ENCODE measurements at places on chromosomes 4 and X. TPM values are rescaled to one million over a fixed set of nuclear protein-coding genes. Genes with fewer than 3 reads are reported as not detected.

DNA sequence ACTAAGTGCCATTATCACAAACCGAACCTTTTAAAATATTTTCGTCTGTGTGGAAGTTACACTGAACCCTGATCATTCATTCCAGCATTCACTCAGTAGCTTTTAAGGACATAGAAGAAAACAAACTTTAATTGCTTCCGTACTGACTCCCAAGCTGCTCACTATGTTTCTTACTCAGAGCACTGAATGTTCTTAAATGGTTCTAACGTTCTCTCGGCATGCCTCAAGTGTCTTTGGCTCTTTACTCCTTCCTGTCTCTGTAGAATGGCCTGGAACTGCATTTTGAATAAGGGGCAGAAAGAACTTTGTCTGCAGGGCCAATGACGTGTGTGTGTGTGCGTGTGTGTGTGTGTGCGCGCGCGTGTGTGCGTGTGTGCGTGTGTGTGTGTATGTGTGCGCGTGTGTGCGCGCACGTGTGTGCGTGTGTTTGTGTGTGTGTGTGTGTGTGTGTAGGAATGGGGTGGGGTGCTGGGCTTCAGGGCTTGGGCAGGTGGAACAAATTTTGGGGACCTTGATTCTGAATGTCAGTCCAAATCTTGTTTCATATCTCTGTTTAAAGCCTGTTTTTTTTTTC, 50.5 kb upstream of the PAQR3 start:
- DNase-seq = no peak

- no peak for DNase-seq
Measured at GRCh38 chrX:112768563-112768962, 72.1 kb downstream of the AMOT start.

Gene PNMA6A
- total RNA-seq = 0.26 TPM

DNA sequence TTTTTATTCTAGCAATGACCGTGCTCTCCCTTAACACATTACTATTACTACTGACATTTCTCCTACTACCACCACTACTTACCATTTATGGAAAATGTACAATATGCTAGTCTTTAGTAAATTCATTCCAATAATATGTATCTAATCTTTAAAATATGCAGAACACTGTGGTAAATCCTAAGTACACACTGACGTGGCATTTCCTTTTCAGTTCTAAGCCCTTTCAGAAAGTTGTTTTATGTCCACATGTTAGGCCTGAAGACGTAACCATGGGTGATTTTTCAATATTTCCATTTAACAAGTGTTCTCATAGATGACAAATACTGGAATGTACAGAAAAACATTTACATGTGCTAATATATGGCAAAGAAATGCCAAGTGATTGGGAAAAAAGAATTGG, 268.6 kb upstream of the SLIT2 start:
- DNase-seq = no peak

Gene XAGE1A
- not detected for total RNA-seq

DNA sequence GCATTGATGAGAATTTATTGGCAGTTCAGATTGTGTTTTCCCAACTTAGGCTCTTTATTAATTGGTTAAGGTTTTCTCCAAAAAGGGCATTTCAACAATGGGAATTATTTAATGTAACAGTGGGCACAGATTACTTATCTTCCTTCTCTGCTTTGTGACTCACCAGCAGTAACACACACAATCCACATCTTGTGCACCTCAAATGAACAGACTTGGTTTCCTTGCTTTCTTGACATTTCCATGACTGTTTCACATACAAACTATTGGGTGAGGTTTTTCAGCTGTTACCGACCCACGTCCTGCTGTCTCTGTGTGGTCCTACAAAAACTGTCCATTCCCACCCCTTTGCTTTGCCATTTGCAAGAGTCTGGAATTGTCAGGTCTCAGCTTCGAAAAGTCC, 38.1 kb downstream of the CCNI start:
- DNase-seq = no peak

Measured in suprapubic skin (tissue), 4 donors.